GM12865 (cell line): ENCODE measurements at places on chromosomes 5 and 9.
A peak's percentile ranks its signal among the peaks of the same experiment; 100 is the strongest.

- no peak for DNase-seq
Observed at GRCh38 chr5:88886252-88886651, 3.3 kb upstream of the MEF2C start.

GRCh38 chr9:85639675-85640186 is 102.0 kb downstream of the AGTPBP1 start:
- no peak for DNase-seq

GRCh38 chr5:178123966-178124925 is 6.6 kb upstream of the RMND5B start:
- no peak for DNase-seq

GRCh38 chr5:93273176-93273575 is 307.8 kb downstream of the NR2F1-AS1 start:
- DNase-seq: no peak

GRCh38 chr5:159441441-159441840 is 111.2 kb upstream of the IL12B start:
- peak; percentile 38 for DNase-seq

DNA sequence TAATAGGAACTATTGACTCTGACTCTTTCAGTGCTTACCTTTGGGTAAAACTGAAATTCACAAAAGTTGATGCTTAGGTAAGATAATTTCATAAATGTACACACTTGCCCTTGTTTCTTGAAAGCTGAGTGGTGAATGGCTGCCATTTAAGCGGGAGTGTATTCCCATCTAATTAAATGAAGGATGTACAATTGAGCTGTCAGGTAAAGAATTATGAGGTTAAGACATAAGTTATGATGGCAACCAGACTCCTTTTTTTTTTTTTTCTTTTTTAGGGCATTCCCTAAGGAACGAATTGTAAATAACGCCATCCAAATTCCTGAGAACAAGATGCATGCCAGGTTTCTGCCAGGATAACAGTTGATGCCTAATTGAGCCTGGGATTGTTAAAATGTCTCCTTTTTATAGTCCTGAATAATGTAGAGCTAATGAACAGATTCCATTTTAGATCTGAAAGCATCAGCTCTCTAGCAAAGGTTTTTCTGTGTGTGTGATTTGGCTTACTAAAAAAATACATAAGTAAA is 199.7 kb downstream of the ISL1 start:
- DNase-seq: no peak

- DNase-seq: no peak
Observed at GRCh38 chr9:98018347-98018746, 35.2 kb downstream of the ANP32B start.

GRCh38 chr5:53997736-53998627 is 312.4 kb downstream of the ARL15 start:
- no peak for DNase-seq

DNA sequence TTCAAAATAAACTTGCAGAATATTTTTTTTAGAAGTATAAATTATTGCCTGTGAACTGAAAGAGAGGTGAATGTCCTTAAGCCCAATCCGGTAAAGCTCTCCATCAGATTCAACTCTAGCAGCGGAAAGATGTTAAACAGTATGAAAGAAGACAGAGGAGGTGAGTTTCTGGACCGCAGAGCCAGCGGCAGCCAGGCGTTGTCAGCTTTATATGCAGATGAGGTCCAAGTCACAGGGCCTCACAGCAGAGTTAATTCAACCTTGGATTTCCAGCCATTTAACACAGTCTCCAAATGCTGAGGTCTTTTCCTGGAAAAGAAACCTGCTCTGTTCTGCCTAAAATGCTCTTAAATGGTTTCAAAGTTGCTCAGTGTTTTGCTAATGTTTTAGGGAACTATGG is 75.5 kb downstream of the OTULIN start:
- no peak for DNase-seq

- peak; percentile 44 for DNase-seq
Observed at GRCh38 chr5:79109527-79110492, 1.8 kb upstream of the BHMT start.

DNA sequence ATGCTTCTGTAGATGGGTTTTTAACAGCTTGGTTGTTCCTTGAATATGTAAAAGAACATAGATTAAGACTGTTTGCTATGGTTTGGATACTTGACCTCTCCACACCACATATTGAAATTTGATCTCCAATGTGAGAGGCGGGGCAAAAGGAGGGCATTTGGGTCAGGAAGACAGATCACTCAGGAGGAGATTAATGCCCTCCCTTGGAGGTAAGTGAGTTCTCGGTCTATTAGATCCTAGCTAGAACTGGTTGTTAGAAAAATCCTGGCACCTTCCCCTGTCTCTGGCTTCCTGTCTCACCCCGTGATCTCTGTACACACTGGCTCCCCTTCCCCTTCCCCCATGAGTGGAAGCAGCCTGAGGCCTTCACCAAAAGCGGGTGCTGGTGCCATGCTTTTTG is 281.1 kb upstream of the ANKRD55 start:
- no peak for DNase-seq
